AG08395 (cell line): ENCODE measurements at places on chromosomes 1 and 21.

DNA sequence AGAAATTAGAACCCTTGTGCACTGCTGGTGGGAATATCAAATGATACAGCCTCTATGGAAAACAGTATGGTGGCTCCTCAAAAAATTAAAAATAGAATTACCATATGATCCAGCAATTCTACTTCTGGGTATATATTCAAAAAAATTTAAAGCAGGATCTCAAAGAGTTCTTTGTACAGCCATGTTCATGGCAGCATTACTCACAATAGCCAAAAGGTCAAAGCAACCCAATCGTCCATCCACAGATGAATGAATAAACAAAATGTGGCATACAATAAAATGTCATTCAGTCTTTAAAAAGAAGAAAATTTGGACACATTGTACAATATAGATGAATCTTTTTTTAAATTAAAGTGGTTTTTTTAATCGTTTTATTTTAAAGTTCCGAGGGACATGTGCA lies 36.3 kb upstream of the ERG start:
- no peak for DNase-seq

- DNase-seq = no peak
Observed at GRCh38 chr21:21262048-21262447, 263.8 kb downstream of the NCAM2 start.

GRCh38 chr1:207581496-207582153 lies 63.3 kb upstream of the CR1L start:
- DNase-seq = no peak

DNA sequence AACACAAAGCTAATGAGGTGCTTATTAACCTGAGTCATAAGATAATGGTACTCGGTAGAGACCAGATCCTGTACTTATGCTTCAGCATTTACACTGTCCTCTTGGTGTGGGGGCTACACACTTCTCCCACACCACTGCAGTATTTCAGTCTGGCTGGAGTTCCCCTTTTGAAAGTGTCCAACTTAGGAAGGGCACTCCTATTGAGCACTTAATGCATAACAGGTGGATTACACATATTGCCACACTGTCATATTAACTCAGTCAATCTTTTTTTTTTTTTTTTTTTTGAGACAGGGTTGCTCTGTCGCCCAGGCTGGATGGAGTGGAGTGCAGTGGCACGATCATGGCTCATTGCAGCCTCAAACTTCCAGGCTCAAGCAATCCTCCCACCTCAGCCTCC lies 1.5 kb downstream of the GPATCH4 start:
- DNase-seq = no peak

DNA sequence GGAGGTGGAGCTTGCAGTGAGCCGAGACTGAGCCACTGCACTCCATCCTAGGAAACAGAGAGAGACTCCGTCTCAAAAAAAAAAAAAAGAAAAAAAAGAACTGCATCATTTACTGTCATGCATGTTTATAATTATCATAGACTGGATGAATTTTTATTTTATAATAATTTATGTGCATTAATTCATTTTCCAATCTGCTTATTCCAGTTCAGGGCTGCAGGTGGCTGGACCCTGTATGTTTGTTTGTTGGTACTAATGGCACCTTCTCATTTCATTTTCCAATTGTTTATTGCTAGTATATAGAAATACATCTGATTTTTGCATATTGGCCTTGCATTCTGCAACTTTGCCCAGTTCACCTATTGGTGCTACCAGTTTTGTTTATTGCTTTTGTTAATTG lies 19.0 kb upstream of the SOX13 start:
- no peak for DNase-seq

GRCh38 chr1:50959303-50959912 lies 659 bp downstream of the FAF1 start:
- DNase-seq = peak; percentile 39

GRCh38 chr1:234474375-234474774 lies 4.6 kb downstream of the TARBP1 start:
- DNase-seq = no peak

GRCh38 chr1:173758110-173758509 lies 43.3 kb downstream of the KLHL20 start:
- DNase-seq = no peak

GRCh38 chr1:119631433-119632102 lies 16.5 kb downstream of the ZNF697 start:
- DNase-seq = peak; percentile 88

DNA sequence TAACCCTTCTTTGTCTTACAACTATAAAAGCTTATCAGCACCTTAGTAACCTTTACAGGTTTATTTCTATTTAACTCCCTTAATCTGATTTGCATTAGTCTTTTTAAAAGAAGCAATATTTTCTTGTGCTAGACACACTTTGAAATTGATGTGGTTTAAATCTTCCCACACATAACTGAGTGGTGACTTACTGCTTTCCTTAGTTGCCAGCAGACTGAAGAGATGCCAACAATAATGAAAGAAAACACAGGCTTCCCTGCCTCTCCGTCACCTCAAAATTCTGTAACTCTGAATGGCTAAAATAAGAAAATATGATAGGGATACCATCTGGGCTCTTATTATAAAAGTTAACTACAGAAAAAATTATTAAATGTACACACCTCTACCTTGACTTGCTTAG lies 196.8 kb downstream of the PTBP2 start:
- peak; percentile 53 for DNase-seq

DNA sequence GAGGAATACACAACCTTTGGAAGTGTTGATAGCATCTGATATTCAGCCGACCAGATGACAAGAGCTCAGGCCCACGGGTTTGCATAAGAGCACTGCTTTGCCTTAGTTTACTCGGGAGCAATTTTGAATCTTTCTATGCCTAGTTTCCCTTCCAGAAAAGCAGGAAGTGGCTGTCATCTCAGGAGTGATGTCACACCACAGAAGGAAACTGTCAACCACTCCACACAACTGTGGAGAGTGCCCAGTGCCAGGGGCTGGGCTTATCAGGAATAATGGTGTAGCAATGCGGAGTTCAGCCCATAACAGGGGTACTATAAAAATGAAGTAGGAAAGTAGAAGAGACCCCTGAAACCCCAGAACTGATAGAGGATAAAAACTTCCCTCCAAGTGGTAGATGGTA lies 28.4 kb downstream of the NTPCR start:
- no peak for DNase-seq

DNA sequence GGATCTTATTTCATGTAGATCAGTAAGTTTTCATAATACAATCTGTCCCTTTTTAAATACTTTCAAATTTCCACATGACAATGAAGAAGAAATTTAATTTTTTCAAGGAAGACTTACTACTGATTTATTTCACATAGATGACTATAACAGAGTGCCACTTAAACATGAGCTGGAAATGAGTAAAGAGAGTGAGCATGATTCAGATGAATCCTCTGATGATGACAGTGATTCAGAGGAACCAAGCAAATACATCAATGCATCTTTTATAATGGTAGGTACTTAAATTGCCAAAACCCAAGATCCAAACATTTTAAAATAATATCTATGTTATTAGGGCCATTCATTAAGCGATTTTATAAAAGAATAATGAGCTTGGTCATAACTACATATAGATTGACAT lies 110.4 kb downstream of the PTPRC start:
- no peak for DNase-seq

DNA sequence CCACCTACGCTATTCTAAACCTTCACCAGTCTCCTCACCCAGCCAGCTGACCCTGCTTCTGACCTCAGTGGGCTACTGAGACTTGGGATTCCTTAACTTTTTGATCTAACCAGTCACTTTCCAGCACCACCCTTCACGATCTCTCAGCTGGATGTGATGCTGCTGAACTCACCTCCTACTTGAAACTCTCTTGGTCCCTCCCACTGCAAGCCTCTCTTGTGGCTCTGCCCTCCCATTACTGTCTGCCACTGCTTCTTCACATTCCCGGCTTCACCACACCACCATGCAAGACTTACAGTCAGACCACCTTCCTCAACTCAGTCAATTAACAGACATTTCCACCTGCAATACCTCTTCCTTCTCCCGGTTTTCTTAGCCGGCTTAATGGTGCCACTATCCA lies 6.3 kb downstream of the TAF5L start:
- no peak for DNase-seq

DNA sequence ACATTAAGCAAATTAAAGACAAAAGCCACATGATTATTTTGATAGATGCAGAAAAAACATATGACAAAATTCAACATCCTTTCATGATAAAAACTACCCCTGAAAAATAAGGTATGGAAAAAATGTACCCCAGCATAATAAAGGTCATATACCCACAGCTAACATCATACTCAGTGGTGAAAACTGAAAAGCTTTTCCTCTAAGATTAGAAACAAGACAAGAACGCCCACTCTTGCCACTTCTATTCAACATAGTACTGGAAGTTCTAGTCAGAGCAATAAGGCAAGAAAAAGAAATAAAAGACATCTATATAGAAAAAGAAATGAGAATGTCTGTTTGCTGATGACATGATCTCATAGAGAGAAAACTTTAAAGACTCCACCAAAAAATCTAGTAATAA lies 20.7 kb downstream of the ERO1B start:
- no peak for DNase-seq

DNA sequence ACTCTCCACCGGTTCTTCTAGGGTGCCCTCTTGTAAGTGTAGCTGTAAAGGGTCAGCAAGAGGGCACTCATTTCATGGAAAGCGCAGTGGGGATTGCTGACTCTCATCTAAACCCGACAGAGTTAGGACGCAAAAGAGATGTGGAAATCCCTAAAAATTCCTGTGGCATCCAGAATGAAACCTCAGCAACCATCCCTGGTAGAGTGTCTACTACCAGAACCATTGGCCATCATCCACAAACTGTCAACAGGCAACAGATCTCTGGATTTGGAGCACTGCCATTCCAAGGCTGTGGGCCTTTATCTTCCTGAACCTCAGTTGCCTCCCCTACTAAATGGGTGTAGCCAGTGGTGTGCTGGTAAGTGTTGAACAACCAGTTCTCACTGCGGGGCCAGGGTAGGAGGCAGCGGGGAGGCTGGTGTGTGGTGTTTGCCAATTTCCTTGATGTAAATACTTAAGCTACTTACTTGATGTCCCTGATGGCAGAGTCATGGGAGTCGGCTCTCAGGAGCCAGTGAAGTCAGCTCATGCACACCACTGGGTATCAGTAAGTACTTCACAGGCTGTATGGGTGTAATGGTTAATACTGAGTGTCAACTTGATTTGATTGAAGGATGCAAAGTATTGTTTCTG lies 195.8 kb downstream of the KAZN start:
- peak; percentile 79 for DNase-seq

- no peak for DNase-seq
Observed at GRCh38 chr1:34828611-34829010, 30.9 kb downstream of the SMIM12 start.

DNA sequence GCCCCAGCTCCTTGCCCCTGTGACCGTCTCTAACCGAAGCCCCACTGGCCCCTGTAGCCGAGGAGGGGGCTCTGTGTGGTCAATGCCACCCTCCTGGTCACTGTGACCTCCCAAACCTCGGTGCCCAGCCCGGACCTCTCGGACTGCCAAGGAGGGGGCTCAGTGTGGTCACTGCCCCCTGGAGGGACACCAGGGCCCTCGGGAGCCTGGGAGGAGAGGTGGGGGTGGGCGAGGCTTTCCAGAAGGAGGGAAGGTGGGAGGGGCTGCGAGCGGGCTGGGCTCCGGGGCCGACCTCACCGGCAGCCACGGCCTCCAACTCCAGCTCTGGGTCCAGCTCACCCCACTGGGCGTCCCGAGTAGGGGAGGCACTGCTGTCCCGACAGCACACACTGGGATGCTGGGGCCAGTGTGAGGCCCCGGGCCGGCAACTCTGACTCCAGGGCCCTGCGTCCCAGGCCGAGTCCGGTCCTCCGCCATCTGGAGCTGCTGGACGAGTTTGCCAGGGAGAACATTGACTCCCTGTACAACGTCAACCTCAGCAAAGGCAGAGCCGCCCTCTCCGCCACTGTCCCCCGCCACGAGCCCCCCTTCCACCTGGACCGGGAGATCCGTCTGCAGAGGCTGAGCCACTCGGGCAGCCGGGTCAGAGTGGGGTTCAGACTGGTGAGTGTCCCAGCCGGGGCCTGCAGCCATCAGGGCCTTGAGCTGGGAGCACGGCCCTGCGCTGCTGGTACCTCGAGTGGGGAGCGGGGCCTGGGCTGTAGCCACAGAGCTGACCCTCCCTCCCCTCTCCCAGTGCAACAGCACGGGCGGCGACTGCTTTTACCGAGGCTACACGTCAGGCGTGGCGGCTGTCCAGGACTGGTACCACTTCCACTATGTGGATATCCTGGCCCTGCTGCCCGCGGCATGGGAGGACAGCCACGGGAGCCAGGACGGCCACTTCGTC lies 6.4 kb downstream of the SCNN1D start:
- no peak for DNase-seq

- peak; percentile 68 for DNase-seq
Observed at GRCh38 chr1:205449750-205450443, 5.9 kb downstream of the BLACAT1 start.

DNA sequence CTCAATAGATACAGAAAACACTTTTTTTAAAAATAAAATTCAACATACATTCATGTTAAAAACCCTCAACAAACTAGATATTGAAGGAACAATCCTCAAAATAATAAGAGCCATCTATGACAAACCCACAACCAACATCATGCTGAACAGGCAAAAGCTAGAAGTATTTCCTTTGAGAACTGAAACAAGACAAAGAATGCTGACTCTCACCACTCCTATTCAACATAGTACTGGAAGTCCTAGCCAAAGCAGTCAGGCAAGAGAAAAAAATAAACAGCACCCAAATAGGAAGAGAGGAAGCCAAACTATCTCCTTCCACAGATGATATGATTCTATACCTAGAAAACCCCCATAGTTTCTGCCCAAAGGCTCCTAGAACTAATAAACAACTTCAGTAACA lies 46.2 kb upstream of the IVNS1ABP start:
- DNase-seq = no peak

- no peak for DNase-seq
Observed at GRCh38 chr1:1262071-1262470, 11.6 kb downstream of the UBE2J2 start.

DNA sequence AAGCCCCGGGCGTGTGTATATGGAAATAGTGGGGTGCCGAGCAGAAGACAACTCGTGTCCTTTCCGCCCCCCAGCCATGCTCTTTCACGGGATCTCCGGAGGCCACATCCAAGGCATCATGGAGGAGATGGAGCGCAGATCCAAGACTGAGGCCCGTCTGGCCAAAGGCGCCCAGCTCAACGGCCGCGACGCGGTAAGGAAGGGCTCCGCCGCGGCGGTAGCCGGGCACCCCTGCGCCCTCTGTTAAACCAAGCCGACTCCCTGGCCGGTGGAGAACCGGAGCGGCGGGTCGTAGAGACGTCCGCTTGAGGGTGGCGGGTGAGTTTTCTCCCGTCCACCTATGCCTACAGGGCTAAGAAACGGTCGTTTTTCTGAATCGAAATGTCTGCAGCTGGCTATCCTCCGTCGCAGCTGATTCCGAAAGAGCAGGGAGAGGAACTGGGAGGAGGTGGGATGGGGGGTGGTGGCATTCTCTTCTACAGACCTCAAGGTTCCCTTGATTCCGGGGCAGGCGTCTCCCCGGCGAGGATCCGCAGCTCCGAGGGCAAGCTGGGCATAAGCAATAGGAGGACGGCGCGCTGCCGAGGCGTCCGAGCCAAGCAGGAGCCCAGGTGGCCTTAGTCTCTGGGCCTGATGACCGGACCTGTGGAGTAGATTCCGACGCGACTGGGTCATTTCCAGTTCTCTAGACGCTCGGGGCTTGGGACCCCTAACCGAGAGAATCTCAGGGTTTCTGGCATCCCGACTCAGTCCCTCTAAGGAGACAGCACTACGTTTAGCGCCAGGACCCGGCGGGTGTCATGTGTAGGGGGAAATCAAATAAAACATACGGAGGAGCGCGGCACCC lies 856 bp downstream of the LHX9 start:
- no peak for DNase-seq

GRCh38 chr21:37207441-37208009 lies 59.6 kb downstream of the VPS26C start:
- DNase-seq = peak; percentile 53
